ENCODE measurements at places on chromosomes 7 and 10.

DNA sequence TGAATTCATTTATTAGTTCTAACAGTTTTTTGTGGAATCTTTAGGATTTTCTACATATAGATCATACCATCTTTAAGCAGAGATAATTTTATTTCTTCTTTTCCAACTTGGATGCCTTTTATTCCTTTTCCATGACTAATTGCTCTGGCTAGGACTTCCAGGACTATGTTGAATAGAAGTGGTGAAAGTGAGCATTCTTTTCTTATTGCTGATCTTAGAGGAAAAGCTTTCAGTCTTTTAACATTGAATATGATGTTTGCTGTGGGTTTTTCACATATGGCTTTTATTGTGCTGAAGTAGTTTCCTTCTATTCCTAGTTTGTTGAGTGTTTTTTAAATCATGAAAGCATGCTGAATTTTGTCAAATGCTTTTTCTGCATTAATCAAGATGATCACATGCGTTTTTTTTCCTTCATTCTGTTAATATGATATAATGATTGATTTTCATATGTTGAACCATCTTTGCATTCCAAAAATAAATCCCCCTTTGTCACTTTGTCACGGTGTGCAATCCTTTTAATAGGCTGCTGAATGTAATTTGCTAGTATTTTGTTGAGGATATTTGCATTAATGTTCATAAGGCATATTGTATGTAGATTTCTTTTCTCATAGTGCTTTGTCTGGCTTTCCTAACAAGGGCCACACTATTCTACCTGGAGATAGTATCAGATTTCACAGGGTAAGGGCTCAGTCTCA lies 92.9 kb downstream of the ZNF467 start:
- no peak for DNase-seq

GRCh38 chr10:86341361-86341811 lies 25.2 kb downstream of the GRID1 start:
- DNase-seq, result no peak

- DNase-seq, result no peak
Measured at GRCh38 chr10:105650306-105650705, 1009.2 kb downstream of the SORCS3 start.

DNA sequence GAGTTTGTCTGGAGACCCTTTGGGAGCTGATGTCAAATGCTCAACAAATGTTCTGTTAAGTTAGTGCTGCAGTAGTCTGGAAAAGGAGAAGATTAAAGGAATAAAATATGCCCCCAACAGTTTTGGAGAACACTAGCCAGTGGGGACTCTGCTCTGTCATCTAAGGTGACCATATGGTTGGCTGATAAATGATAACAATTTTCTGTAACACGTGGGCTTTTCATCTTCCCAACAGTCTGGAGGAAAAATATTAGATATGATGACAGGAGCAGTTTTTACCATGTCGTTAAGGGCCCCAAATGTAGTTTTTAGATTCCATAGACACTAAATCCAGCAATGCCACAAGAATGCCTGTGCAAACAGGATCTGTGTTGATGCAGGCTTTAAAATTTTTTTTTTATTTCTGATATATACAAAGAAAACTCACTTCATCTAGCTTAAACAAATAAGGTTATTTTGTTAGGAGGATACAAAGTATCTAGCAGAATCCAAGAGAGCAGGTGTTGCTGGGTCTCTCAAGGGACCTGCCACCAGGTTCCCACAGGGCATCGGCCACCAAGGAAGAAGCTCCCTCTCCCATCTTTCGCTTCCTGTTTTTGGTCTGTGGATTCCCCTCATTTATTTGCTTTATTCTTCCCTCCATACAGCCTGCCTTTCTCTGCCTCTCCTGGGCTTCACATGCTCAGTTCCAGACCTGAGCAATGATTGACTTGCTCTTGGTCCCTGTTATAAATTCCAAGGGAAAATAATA lies 6.2 kb upstream of the CFAP58 start:
- DNase-seq, result no peak

- peak; percentile 27 for DNase-seq
Measured at GRCh38 chr10:114043532-114044246, at the start of gene ADRB1. TSS of gene ADRB1 (plus strand) at chr10:114043866. CDS start at chr10:114044133, 267 bp downstream.

DNA sequence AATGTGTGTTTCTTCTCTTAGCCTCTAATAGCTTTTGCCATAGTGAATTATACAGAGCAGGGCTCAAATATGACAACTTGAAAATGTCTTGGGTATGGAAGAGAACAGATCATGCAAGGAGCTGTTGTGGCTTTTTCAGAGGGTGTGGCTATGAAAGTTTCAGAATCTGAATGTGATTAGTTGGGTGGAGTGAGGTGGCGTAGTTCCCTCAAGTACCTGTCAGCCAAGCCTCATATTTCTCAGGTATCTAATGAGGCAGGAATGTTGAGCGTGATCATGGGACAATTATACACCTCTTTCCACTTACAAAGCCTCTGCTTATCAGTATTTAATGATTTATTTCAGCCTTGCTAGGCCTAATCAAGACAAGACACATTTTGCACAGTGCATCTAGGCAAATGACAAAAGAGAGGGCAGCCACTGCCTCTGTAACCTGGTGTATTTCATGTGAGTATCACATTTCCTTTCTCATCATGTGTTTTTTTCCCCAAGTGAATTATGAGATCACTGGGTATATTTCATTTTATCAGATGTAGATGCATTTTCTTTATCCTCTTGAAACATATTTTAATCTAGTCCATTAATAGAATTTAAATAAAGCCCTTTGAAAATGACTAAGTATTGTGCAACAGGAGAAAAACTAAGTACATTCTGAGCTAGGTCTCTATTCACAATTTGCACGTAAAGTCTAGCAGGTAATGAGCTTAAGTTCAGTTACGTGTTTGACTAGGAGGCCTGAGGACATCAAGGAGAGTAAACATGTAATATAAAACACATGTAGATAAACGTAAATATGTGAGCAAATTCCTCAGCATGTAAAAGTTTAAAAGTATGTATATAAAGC lies 644.4 kb upstream of the IGFBP3 start:
- no peak for DNase-seq

GRCh38 chr10:70603449-70603801 lies 884 bp upstream of the PRF1 start:
- peak; percentile 72 for DNase-seq

GRCh38 chr10:11178606-11179515 lies 161.2 kb downstream of the CELF2 start:
- peak; percentile 85 for DNase-seq

DNA sequence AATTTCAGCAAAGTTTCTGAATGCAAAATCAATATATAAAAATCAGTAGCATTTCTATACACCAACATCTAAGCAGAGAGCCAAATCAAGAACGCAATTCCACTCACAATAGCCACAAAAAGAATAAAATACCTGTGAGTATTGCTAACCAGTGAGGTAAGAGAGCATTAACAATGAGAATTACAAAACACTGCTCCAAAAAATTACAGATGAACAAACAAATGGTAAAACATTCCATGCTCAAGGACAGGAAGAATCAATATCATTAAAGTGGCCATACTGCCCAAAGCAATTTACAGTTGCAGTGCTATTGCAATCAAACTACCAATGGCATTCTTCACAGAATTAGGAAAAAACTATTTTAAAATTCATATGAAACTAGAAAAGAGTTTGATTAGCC lies 61.5 kb downstream of the HECTD2 start:
- DNase-seq, result no peak

DNA sequence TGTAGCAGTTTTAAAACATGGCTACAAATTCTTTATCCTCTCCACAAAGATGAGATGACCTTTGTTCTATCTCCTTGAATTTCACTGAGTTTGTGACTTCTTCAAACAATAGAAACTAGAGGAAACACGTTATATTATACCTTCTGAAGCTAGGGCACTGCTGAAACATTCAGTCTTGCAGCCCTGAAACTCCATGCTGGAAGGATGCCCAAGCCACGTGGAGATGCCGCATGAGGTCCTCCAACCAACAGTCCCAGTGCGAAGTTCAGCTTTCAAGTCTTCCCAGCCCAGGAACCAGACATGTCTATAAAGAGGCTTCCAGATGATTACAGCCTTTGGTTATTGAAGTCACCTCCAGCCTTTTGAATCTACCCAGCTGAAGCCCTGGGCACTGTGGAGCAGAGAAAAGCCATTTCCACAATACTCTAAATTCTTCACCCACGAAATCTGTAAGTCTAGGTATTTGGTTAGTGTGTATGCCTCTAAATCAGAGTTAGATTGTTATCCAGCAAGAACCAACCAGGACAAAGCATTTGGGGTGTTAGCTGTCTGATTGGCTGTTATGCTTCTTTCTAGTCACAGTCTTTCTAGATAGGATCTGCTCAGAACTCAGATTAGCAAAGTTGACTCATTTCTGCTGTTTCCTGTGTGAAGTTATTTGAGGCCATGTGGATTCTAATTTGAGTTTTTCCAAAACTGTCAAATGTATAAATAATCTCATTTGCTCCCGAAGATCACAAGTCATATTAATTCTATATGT lies 186.5 kb upstream of the TMEM72 start:
- DNase-seq, result no peak

DNA sequence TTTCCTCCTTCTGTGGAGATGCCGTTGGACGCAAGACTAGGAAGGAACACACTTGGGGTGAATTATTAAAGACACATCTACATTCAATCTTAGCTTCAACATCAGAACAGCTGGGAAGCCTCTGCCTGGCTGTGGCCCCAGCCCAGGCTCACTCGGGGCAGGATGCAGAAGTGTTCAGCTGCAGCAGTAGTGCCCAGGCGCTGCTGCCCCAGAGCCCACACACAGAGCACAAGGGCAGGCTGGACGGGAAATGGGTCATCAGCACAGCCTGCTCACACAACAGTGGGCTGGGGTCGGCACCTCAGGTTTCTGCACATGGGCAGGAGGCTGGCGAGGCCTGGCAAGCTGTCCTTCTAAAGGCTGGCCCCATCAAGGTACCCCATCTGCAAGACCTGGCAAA lies 42.5 kb downstream of the NOD1 start:
- DNase-seq, result no peak

- DNase-seq, result no peak
Measured at GRCh38 chr10:117504562-117504961, 38.0 kb upstream of the EMX2 start.

GRCh38 chr7:157431951-157432540 lies 95.2 kb downstream of the DNAJB6 start:
- DNase-seq, result no peak

- no peak for DNase-seq
Measured at GRCh38 chr10:90967865-90968264, 47.0 kb upstream of the ANKRD1 start.

DNA sequence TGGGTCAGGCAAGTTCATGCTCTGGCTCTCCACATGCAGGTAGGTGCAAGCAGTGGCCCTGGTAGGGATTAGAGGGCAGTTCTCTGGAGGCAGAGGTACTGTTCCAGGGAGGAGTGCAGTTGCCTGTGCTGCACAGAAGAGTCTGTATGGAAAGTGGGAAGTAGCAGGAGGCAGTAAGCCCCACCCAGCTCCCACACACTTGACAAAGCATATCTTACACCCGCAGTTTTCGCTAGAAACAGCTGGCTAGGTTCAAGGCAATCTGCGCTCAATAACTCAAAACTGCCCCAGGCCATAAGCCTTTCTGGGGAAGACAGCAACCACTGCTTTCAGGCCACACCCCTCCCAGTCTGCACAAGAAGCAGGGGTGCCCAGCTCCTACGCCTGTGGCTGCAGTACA lies 33.1 kb upstream of the ARMC3 start:
- DNase-seq, result no peak

- DNase-seq, result no peak
Measured at GRCh38 chr7:111091593-111092358, 849 bp downstream of the LRRN3 start.

- DNase-seq, result no peak
Measured at GRCh38 chr7:79180533-79180932, 272.9 kb downstream of the MAGI2 start.

GRCh38 chr10:112261281-112261822 lies 21.8 kb upstream of the TECTB start:
- no peak for DNase-seq

GRCh38 chr10:805620-806305 lies 116.3 kb upstream of the DIP2C start:
- DNase-seq, result no peak

GRCh38 chr10:89332123-89332633 lies 4.4 kb downstream of the IFIT3 start:
- DNase-seq, result peak; percentile 27

DNA sequence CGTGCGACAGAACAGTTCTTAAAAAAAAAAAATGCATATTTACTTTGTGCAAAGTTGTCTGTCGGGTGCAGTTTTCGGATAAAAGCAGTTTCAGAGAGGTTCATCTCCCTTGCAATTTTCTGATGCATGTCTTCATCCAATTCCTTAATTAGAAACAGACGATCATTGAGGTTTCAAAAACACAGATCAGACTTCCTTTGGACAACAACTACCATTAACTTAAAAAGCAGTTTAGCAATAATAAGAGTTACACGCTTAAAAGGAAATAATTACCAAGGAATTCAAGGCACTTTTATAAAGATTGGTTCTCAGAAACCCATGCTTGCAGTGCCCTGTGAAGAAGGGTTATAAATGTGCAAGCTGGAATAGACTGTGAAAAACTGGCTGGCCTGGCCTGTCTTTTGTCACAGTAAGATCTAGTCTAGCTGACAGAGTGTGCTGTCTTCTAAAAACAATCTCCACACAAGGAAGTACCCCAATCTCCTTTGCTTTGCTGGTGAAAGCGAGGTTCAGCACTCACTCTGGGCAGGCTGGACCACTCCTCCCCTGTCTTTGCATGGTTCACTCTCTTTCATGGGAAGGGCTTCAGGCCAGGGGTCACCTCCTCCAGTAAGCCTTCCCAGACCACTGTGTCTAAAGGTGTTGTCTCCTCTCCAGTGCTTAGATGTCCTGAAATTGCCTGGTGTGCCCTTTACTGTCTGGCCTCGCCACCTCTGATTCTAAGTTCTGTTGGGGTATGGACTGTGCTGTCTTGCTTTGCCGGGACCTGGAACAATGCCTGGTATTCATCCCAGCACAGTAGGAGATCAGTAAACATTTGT lies 34.8 kb upstream of the HNRNPH3 start:
- DNase-seq, result no peak

GRCh38 chr7:65268782-65269149 lies 104.9 kb upstream of the ZNF92 start:
- DNase-seq, result no peak

GRCh38 chr10:78360284-78360683 lies 326.6 kb downstream of the RPS24 start:
- DNase-seq, result no peak

DNA sequence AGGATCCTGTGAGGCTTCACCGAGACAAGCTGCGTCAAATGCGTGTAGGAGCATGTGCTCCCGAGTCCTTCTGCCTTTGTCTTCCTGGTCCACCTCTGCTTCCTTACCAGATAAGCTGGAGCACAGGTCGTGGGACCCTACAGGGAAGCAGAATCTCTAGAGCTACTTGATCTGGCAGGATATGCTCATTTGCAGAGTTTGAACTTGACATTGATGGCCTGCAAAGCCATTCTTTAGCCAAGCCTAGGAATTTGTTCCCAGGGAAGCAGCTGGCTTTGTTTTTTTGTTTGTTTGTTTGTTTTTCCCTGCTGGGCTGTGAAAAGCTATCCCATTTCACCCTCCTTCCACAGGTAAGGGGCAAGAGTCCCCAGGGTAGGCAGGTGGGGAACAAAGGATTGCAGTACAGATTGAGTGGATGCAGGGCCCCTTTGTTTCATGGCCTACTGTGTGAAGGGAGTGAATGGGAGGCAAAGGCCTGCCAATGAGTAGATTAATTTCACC lies 200.0 kb upstream of the BMPER start:
- DNase-seq, result no peak

GRCh38 chr7:129986600-129986999 lies 33.8 kb upstream of the UBE2H start:
- DNase-seq, result no peak

- DNase-seq, result no peak
Measured at GRCh38 chr7:110943701-110944345, 147.1 kb upstream of the LRRN3 start.

All from stimulated activated CD8-positive, alpha-beta memory T cell treated with anti-CD3 and anti-CD28 coated beads, Interleukin-7, amount 100 ng/mL, for 4 hours (primary cell).